ENCODE measurements at places on chromosomes 2 and 18.
A peak's percentile ranks its signal among the peaks of the same experiment; 100 is the strongest.

DNA sequence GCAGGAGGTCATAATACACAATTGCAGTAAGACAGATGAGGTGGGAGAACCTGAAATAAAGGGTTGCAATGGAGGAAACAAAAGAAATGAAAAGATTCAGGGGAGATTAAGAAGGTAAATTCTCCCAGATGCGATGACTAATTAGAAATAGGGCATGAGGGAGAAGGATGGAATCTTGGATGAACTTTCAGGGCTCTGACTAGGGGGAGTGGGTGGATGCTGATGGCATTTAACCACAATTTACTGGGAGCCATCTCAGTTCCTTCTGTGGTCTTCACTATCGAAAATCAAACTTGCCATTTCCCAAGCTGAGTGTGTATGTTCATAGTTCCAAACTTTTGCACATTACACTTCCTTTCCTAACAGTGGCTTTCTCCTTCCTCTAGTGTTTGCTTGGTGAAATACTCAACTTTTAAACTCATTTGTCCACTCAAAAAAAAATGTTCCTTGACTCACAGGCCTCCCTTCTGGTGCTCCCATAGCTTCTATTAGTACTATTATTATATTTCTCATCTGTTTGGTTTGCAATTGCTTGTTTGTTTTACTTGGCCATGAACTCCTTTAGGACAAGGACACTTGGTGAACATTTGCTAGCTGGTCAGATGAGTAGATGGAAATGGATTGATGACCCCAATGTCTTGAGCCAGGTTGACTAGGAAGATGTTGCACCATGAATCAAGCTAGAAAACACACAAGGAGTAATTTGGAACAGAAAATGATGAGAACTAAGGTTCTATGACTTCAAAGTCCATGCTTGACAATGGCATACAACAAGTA lies 178.5 kb downstream of the DIS3L2 start:
- no peak for DNase-seq

GRCh38 chr2:25618676-25619075 lies 54.7 kb downstream of the DTNB start:
- DNase-seq: peak; percentile 55

GRCh38 chr2:239276851-239277250 lies 124.0 kb downstream of the HDAC4 start:
- no peak for DNase-seq

- DNase-seq: no peak
Measured at GRCh38 chr2:95320986-95321767, 24.0 kb downstream of the KCNIP3 start.

DNA sequence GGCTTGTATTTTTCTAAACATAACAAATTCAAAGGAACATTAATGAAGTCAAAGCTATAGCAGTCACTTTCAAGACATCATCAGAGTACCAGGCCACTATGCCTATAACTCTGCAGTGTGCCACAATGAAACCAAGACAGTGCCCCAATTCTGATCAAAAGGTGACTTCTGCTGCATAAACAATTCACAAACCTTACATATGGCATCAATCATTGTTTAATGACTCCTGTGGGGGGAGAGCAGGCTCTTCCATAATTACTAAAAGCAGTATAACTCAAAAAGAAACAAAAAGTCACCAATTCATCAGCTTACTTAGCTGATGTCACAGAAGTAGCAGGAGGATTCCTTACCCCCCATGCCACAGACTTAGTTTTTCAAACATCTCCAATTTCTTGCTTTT lies 15.5 kb downstream of the LPIN2 start:
- DNase-seq: no peak

- DNase-seq: no peak
Measured at GRCh38 chr2:29015701-29016470, 34.8 kb downstream of the TOGARAM2 start.

- peak; percentile 2 for DNase-seq
Measured at GRCh38 chr2:98269274-98269673, 77.0 kb upstream of the CNGA3 start.

DNA sequence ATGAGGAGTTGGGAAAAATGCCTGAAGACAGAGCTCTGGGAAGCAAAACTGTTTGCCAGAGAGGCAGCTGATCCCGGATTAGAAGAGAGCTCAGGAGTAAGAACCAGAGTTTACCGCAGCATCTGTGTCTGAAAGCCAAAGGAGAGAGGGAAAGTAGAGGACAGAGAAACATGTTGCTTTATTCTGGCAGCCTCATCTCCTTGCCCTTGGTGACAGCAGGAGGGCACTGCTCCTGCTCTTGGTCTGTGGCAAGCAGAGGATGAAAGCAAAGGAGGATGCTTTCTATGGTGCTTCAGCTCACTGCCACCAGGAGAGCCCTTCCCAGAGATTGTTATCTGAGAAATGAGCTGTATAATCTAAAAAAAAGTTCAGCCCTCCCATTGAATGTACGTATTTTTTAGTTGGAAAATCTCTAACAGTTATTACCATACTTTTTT lies 7.7 kb downstream of the SLC1A4 start:
- no peak for DNase-seq

DNA sequence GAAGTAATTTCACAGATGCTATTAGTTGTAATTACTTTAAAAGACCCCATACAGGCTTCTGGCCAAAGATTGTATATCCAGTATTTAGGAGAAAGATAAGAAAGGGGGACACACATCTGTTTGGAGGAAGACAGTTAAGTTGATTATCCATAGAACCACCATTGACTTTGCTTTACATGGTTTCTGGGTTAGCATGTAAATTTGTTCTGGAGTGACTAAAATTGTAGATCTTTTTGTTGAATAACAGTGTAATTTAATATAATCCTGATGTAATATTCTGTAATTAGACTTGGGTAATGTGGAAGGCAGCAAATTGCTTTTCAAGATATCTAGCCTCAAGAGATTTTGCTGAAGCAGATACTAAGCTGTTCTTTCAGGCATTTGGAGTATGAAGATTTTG lies 17.2 kb downstream of the COMMD1 start:
- no peak for DNase-seq

- DNase-seq: no peak
Measured at GRCh38 chr2:85922199-85922598, 33.4 kb upstream of the ST3GAL5 start.

GRCh38 chr18:55001394-55002024 lies 42.2 kb upstream of the CCDC68 start:
- no peak for DNase-seq
